ENCODE measurements at places on chromosomes 2 and 18.

DNA sequence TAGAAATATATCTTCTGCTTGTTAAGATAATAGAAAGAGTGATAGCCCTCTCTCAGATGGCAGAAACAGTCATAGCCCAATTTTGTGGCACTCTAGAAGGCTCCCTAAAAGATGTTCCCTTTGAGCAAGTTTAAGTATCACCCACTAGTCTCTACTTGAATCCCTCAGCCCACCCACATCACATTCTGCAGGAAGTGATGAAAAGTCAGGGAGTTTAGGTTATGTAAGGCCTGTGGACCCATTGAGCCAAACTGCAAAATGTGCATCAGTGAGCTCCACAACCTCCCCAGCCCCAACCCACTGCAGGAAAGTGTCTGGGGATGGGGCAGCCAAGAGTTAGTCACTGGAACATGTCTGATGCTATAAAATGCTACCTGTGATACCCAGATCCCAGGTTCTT lies 25.6 kb downstream of the ANKRD44 start:
- no peak for DNase-seq

DNA sequence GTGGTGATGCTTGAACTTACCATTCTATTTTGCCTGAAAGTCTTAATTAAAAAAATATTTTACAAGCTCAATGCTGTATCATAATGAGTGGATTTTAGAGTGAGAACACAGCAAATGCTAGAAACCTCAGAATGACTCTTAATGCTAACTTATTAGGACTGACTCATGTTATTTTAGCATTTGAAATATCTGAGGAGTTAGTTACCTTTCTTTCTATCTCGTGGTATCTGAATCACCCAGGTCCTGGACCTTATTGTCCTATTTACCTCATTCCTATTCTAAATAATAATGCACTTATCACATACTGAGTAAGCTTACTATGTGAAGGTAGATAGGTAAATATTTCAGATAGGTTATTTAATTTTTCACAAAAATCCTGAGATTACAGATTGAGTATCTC lies 70.7 kb downstream of the SOS1 start:
- no peak for DNase-seq

DNA sequence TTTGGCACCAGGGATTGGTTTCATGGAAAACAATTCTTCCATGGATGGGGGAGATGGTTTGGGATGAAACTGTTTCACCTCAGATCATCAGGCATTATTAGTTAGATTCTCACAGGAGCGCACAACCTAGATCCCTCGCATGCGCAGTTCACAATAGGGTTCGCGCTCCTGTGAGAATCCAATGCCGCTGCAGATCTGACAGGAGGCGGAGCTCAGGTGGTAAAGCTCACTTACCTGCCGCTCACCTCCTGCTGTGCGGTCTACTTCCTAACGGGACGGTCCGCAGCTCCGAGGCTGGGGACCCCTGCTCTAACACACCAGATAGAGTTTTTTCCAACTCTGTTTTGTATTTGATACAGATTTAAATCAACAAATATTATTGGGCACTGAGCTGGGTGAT lies 286.5 kb downstream of the MTX2 start:
- no peak for DNase-seq

GRCh38 chr2:106098081-106098480 lies 96.0 kb downstream of the UXS1 start:
- DNase-seq = no peak

DNA sequence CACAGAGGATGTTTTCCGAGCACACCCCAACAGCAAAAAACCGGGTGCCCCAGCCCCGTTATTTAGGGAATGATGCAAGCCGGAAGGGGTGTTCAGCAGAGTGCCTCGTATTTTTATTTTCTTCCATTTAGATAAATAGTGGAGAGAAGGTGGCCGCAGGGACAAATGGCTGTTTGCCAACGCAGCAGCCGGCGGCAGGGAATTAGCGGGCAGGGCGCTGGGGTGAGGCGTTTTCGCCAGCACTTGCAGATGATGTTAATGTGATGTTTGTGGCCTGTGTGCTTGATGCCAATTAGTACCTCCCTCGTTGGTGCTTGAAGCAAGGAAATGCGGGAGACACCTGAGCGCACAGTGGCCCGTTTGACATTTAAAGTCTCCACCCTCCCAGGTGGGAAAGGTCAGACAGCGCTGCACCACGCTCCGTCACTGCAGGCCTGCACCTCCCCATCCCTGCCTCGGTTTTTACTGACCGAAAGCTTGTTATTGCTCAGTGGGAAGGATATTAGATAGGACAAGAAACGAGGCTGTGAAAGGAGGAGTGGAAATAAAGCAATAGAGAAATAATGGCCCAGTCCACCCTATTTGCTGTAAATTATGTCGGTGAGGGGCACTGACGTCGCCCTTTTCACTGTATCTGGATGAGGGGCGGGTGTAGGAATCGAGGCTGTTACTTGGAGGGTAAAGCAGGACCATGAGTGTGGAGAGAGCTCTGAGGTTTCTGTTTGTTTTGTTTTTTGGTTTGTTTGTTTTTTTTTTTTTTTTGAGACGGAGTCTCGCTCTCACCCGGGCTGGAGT lies 39.1 kb downstream of the NFATC1 start:
- DNase-seq = no peak

DNA sequence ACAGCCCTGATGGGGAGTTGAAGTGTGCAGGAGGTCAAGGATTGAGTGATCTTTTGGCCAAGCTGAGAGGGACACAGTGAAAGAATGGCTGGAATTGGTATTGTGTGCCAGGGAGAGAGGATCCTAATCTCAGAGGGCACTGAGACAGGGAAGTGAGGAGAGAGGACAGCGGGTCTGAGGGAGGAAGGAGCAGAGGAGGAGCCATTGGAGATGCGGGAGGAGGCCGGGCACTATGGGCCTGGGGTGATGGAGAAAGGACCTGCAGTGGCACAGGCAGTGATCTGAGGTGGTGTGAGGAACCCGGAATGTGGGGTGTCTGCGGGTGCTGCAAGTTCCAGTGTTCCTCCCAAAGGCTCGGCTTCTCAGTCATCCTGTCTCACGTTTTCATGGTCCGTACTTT lies 26.8 kb downstream of the RNF144A start:
- no peak for DNase-seq

DNA sequence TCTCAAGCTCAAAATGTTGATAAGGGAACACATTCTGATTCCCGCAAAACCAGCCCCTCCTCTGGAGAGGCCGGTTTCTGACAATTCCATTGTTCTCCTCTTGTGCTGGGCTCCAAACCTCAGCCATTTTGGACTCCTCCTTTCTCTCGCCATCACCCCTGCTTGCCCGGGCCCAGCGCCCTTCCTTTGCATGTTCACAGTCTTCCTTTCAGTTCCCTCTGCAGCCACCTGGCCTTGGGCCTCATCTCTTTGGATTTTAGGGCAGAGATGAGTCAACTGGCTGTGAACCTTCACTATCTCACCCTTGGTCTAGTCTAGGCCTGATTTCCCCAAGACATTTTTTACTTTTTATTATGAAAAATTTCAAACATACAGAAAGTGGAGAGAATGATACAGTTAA lies 155.9 kb upstream of the MAP3K20 start:
- DNase-seq = no peak

GRCh38 chr2:214995926-214996670 lies 142.3 kb downstream of the ABCA12 start:
- DNase-seq = no peak

- no peak for DNase-seq
Measured at GRCh38 chr18:10245031-10245845, 209.2 kb upstream of the APCDD1 start.

DNA sequence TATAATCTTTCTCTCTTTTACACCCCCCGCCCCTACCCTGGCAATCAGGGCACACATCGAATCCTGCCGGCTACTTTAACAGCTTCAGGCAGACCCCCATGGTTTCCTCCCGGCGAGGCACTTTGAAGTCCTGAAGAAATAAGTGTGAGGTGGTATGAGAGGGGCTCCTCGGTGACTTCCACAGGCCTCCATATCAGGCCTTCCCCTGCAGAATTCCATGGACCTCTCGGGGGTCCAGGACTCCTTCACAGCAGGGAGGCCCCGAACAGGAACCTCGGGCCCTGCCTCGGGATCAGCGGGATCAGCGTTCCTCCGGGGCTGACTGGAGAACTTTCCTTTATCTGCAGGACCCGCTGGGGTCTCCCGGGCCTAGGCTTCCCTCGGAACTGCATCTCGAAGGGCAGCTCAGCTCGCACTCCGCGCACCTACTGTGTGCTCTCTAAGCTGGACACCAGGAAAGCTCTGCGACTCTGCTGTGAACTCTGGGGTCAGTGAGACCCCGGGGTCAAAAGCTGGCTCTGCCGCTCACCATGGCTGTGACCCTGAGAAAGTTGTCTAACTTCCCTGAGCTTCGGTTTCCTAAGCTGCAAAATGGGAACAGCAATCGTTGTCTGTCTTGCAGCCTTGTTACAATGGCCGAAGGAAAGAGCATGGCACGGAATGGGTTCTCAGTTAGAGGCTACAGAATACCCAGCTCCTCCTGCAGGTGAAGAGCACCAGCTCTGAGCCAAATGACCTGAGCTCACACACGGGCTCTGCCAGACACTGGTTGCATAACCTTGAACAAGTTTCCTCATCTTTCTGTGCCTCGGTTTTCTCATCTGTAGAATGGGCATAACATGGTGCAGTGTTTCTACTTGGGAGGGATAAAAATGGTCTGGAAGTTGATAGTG lies 97.4 kb upstream of the ID2 start:
- DNase-seq = no peak

- no peak for DNase-seq
Measured at GRCh38 chr2:107801498-107801897, 25.2 kb upstream of the RGPD4 start.

GRCh38 chr2:207416111-207416510 lies 113.7 kb upstream of the CREB1 start:
- no peak for DNase-seq

GRCh38 chr2:156158808-156159207 lies 173.7 kb downstream of the NR4A2 start:
- no peak for DNase-seq

DNA sequence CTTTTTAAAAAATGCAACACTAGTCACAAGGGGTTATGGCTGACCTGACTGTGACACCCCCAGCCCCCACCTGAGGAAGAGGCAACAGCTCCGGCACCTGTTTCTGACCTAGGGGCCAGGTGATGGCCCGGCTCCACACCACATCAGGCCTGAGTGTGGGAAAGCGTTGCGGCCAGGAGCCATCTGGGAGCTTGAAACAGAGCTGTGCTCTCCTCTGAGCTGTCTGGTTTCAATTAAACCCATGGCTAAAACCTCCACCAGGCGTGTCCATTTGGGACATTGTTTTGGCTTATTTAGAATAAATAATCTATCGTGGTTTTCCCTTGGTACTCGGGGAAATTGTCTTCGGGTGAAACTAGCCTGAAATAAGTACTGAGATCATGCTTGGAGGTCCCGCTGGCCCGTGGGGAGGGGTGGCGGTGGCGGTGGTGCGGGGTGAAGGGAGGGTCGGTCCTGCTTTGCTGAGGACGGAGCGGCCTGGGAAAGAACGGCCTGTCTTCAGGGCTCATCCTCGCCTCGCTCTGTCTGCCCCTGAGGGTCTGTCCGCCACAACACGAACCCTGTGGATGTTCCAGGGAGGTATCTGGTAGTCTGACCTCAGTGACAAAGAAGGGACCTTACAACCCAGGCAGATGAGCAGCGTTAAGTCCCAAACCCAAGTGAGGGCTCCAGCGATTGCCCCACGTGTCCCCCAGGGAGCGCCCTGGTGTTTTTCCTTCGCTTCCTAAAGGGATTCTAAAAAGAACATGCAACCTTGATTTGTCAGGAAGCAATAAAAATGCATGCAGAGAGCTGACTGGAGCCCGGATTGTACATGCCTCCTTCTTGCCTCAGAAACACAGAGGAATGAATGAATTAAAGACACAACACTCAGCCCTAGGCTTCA lies 58.7 kb downstream of the IL1RL2 start:
- peak; percentile 38 for DNase-seq

DNA sequence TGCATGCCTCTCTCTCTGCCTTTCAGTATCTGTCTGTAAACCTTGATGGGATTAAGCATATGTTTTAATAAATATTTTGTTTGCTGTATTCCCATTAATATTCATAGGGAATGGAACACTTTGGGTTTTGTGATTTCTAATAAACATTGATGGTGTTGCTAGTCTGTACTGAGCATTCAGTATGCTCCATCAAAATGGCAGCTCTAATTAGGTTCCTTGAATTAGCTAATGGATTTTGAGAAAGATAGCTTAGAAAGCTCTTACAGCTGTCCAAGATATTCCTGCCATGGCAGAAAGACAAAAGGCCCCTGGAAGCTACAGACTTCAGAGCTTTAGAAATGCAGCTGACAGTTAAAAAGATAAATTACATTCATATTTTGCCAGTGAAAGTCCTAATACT lies 199.2 kb upstream of the NRP2 start:
- no peak for DNase-seq

DNA sequence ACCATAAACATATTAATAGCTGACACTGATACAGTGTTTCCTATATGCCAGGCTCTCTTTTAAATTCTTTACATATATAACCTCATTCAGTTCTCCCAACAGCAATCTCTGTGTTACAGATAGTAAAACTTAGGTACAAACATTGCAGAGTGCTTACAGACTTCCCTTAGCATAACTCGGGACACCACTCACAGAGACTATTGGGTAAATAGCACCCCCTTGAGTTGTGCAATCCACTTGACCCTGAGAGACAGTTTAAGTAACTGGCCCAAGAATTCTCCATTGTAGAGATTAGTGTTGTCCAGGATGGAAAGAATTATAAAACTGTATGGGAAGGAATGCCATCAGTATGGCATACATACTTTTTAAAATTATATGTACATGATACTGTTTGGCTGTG lies 110.1 kb downstream of the POLE4 start:
- no peak for DNase-seq

DNA sequence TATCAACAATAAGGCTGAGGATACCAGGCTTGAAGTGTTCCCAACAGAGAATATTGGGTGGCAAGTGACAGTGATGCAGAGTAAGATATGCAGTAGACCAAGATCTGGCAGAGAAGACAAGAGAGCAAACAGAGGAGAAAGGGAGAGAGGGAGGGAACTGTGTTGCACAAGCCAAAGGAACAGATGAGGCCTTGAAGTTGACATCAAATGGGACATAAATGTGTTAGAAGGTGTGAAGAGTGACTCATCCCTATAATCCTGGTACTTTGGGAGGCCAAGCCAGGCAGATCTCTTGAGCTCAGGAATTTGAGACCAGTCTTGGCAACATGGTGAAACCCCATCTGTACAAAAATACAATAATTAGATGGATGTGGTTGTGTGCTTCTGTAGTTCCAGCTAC lies 342.9 kb downstream of the PARD3B start:
- DNase-seq = peak; percentile 27

- no peak for DNase-seq
Measured at GRCh38 chr2:75098856-75099255, 100.5 kb downstream of the TACR1 start.

- DNase-seq = no peak
Measured at GRCh38 chr2:7841751-7842150, 840.1 kb upstream of the ID2 start.
